ENCODE measurements at places on chromosomes 2 and 18.
A peak's percentile ranks its signal among the peaks of the same experiment; 100 is the strongest.

DNA sequence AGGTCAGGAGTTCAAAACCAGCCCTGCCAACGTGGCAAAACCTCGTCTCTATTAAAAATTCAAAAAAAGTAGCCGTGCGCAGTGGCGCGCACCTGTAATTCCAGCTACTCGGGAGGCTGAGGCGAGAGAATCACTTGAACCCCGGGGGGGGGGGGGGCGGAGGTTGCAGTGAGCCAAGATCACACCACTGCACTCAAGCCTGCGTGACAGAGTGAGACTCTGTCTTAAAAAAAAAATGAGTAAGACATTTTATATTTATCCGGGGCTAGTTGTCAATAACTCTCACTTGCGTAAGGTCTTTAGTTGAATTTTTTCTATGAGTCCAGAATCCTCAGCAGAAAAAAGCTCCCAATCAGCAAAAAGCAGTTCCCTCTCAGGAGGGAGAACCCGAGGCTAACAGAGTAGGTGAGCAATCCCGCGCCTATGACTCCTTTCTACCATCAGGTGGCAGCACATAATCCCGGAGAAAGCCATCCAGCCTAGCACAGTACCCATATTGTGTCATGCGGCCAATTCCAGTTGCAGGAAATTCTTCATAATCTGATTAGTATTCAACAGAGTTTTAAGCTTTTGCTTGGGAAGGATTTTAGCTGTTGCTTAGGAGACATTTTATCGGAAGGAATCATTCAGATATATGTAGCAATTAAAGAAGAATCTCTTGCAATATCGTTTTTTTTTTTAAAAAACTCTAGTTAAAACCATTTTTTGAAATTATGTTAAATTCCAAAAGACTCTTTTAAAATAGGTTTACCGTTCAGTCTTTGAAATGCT is 11.9 kb upstream of the CRYGA start:
- peak; percentile 73 for DNase-seq

- DNase-seq: no peak
These were observed 72.5 kb upstream of the CYP1B1 start for GRCh38 chr2:38148501-38148900.

DNA sequence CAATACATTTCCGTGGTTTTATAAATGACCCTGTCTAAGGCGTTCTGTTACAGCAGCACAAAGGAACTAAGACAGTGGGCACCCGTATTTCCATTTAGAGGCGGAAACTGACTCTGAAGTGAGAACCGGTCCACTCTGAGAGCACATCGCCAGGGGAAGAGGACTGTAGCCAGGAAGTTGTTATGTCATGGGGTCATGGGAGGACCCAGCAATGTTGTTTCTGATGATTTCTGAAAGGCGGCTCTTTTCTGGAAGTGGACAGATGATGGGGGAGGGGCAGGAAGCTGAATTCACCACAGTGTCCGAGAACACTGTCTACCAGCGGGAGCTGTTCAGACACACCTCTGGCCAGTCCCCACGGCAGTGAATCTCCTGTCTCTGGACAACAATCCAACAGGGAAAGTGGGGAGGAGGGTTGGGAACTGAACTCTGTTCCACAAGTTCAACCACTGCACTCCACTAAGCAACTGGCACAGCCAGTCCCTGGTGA is 2.1 kb upstream of the LRRFIP1 start:
- DNase-seq: no peak

DNA sequence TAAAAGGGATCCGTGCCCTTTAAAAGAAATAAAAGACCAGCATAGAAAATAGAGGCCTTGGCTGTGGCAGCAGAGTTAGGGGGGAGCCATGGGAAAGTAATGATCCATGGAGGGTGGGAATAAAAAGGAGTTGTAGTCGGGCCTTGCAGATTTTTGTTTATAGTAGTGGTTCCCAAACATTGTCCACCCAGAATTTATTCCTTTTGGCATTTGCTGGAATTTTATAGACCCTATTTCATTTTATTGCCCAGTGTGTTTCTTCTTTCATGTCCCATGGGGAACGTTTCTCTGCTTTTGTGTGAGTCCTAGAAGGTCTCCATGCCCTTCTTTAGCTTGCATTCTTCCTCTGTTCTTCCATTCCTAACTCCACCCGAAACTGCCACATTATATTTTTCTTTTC is 222.2 kb downstream of the LTBP1 start:
- DNase-seq: no peak

GRCh38 chr2:215517391-215517790 is 81.5 kb upstream of the FN1 start:
- no peak for DNase-seq

DNA sequence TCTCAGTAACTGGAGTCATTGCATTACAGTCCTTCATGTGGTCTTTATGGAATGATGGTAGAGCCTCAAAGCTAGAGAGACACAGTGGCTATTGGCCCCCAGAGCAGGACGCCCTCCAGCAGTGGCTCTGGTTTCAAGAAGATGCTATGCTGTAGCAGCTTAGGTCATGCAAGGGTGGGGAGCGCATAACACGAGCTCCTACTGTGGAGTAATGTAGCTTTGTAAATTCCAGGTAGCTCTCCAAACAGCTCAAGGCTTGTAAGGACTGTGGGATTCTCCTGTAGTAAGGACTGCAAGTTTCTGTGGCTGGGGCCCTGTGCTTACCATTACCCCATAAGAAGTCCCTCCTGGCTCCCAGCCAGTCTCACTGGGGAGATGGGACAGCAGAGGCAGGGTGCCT is 15.6 kb downstream of the APLF start:
- DNase-seq: no peak

GRCh38 chr2:31337860-31338259 is 76.7 kb downstream of the XDH start:
- no peak for DNase-seq

DNA sequence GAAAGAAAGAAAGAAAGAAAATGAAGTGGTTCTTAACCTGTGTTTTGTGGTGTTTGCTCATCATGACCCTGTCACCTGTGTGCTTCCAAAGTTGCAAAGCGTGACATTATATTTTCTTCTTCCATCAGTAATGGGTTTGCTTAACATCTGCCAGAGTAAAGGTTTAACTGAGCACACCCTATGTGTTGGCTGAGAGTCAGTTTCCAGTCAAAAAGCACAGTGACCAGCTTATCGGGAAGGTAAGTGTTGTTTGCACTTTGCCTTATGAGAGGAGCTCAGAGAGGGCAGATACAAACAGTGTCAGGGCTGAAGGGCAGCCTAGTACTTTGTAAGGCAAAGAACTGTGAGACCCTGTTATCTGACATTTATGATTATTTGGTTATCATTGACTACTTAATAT is 406.2 kb upstream of the CWC22 start:
- DNase-seq: no peak

DNA sequence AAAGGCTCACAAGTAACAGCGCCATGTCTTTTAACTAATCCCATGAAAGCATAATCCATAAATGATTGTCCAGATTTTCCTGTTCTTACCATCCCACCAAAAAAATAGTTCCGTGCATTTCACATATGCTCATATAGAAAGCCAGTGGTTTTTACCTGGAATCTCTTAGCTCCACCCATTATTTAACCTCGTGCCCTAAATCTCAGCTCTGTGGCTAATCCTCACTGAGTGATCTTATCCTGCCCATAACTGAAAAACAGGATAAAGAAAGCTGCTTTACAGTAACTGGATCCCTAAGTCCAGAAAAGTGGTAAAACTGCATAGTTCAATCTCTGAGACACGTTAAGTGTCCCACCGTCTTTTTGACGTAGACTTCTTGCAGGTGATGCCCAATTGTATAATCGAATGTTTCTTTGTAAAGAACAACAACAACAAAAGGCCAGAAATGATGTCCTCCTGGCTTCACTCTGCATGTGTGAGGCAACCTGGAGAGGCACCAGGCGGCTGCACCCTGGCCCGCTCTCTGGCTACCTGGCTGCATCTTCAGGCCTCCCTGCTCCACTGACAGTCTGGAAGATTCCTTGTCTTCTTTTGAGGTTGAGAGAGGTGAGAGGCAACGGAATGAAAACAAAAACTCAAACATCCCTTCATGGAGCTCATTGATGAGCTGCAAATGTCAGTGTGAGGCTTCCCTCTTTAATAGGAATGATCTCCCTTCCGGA is 38.6 kb downstream of the FEZ2 start:
- DNase-seq: no peak

DNA sequence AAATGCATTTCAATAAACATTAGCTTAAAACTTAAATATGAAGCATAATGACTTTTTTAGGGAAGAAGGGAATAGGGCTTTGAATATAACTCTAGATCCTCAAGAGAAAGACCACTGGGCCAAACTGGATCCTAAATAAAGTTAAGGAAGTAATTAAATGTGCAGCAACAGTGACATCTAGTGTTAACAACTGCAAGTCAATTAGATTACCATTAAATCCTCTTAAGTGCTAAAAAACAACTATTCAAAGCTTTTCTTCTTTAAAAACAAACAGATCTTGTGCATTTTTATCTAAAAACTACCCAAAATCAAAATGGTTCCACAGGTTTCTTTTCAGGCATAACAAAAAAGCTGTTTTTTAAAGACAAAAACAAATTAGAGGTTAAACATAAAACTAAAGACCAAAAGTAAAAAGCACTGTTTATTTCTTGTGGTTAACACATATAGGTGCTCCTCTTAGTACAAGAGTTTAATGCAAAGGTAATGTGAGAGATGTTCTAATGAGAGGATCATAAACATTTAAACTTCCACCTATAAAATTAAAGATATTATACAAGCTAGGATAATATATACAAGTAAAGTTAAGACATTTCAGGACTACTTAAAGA is 111.4 kb downstream of the THADA start:
- DNase-seq: peak; percentile 40

DNA sequence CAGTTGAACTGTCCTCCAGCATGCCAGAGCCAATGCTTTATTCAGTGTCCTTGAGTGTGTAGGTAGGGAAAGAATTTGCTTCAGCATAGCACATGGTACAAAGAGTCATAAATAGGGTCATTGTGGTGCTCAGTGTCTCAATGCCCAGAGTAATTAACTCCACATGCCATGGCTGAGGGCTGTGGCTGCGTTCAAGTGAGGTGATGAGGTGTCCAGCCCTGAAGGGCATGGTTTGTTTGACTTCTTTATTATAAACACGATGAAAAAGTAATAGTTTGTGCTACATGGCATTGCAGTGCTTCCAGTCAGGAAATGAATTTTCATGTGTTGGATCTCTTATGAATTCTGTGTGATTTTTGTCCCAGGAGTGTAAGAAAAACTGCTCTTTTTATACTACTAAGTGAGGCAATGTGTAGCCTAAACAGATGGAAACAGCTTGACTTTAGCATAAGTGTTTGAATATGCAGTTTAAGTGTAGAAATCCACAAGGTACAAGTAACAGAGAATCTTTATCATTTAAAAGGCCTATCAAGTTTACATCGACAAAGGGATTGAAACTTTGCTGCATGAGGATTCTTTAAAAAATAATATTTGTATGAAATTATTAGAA is 507.9 kb upstream of the CDH2 start:
- no peak for DNase-seq

DNA sequence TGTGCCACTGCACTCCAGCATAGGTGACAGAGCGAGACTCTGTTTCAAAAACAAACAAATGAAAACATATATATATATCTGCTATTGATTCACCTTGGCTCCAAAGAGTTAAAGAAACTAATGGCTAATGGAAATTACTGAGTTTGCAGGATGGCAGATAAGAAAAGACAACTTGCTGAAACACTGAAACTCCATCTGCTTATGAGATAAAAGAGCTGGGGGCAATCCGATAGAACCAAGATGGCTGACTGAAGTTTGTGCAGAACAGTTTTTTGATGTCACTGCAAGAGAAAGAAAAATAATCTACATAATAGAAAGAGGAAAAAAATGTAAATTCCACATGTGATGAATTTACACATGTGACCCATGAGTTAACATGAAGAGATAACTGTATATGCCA is 88.2 kb downstream of the LRATD1 start:
- no peak for DNase-seq

DNA sequence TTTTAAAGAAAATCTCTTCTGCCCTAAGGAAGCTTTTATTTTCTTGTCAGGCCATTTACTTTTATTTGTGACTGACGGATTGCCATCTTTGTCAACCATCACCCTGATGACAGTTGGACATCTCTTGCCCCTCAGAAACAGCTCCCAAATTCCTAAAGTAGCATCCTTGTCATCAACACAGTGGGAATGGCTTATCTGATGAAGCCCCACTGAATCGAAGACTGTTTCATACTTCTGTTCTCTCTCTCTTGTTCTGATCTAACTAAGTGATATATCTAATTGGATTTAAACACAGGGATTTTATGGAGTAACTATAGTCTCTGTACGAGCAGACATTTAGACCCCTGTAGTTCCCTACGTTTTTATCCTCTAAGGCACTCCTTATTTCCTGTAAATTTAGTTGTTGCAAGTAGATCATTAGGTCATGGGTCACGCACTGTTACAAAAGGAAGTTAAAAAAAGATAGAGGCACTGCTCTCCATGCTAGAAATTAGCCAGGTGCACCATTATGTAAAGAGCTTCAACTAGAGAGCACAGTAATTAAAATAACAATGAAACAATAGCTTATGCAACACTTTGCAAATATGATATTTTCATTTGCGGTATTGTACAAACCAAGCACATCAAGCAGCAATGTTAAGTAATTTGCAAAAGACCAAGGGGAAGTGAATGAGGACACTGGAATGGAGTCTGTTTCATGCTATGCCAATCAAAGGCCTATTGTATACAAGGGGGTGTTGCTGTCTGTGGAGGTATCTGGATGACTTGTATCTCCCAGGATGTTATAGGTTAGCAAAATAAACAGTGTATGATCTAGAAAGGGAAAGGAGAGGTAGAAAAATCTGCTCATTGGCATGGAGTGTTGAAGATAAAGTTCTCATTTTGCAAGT is 284.7 kb downstream of the LRRTM1 start:
- DNase-seq: no peak

- DNase-seq: no peak
These were observed 18.7 kb upstream of the SCLY start for GRCh38 chr2:238042090-238042489.

DNA sequence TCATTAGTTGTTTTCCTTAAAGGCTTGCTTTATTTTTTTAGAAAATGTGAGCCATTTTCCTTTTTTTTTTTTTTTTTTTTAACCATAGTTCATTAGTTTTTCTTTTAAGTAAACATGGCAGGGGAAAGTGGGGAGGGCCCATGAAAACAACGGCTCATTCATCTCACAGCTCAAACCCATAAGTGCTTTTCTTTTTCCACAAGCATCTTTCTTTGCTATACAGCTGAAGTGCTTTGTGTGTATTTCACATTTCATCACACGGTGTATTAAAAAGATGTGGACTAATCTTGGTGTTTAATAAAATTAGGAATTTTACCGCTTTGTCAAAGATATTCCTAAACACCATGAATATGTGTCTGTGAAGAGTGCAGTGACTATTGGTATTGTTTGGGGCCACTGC is 41.6 kb downstream of the RHBDD1 start:
- no peak for DNase-seq

- DNase-seq: no peak
These were observed 38.4 kb downstream of the EIF4E2 start for GRCh38 chr2:232588680-232589585.

DNA sequence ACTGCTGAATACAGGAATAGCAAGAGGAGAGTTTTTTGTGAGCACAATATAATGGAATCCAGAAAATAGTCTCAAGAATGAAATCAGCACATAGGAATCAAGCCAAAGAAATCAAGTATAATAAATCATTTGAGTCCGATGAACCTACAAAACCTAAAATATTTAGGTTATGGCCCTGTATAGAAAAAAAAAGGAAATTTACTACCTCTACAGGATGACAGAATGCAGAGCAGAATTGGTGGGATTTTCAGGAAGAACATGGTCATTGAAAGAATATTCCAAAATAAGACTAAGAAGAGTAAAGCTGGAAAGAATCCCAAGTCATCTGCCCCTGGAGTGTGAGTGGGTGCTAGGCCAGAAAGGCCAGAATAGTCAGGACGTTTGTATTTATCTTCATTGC is 1041.2 kb upstream of the CDH2 start:
- DNase-seq: no peak

- no peak for DNase-seq
These were observed 866.5 kb upstream of the VRK2 start for GRCh38 chr2:57180042-57180567.
